ENCODE measurements at places on chromosomes 4 and X.
A peak's percentile ranks its signal among the peaks of the same experiment; 100 is the strongest.

GRCh38 chr4:169272265-169272886 is 1.6 kb upstream of the SH3RF1 start:
- DNase-seq: no peak

GRCh38 chr4:107600983-107601382 is 119.1 kb downstream of the PAPSS1 start:
- DNase-seq: no peak

GRCh38 chr4:833731-834367 is 7.9 kb upstream of the CPLX1 start:
- DNase-seq: no peak

DNA sequence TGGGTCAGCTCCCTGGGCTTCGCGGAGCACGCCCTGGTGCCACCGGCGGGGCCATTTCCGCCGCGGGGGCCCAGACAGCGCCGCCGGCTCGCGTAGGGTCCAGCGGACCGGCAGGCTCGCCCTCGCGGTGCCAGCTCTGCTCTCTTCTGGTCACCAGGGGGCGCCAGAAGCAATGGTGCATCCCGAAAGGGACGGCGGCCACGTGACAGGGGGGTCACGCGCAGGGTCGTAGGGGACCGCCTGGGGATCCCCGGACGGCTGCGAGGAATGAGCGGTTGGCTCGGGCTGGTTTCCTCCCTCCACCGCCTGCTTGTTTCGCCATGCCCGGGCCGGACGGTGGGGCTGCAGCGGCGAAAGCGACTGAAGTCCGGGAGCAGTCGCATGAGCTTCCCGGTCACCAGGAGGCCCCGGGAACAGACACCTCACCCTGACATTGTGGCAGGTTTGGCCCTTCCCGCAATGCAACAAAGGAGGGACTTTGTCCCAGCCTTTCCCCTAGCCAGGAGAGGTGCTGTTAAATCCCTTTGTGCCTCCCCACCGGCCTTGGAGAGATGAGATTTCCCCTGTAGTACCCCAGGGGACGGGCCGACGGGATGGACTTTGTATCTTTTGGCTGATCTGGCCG is 15.8 kb downstream of the ZCCHC12 start:
- peak; percentile 44 for DNase-seq

GRCh38 chrX:16999275-16999674 is 52.8 kb downstream of the REPS2 start:
- DNase-seq: no peak

GRCh38 chr4:183789657-183790056 is 115.5 kb upstream of the STOX2 start:
- no peak for DNase-seq

DNA sequence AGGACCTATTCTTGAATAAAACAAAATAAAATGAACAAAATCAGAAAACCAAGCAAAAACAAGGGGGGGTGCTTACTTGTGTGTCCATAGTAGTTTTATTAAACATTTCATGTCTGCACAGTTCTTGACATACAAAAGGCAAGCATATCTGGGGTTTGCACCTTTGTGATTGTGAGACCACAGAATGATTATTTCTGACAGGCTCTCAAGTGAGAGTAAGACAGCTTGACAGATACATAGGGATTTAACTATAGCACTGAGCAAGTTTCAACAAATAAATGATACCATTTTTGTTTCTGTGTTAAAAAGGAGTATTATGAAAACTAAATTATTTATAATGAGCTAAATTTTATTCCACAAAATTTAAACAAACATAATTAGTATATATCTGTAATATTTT is 712.0 kb upstream of the PCDH10 start:
- DNase-seq: no peak

DNA sequence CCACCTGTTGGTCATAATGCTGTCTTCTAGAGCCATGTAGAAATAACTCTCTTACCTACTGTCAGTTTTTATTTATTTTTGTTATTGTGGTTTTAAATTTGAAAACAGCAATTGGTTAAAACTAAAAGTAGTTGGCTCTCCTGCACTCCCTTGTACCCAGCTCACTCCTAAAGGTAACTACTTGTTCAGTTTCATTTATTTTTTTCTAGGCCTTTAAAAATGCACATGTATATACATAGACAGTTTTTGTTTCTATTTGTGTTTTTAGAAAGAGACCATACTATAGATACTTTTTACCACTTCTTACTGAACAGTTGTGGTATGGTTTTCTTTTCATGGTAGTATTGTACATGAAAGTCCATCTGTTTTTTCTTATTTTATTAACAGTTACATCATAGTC is 16.8 kb downstream of the SMAD1 start:
- no peak for DNase-seq

DNA sequence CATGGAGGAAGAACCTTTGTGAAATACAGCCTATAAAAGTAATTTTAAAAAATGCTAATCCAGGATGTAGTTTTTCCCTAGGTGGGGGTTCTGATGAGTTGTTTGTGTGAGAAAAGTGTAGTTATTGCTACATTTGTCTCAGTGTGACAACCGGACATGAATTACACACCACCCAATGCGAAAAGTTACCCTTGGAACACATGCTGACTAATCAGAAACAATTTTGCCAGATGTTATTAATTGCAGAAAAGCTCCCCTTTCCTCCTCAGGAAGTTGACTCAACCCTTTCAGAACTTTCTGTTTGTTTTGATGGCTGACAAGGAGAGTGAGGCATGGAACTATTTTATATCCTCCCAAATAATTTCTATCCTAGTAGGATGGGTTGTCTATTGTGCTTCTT is 38.1 kb upstream of the EDA2R start:
- DNase-seq: no peak

GRCh38 chr4:26028793-26029567 is 115.0 kb downstream of the SMIM20 start:
- peak; percentile 63 for DNase-seq

- DNase-seq: no peak
Observed at GRCh38 chrX:155718972-155719586, 106.3 kb upstream of the TMLHE start.

- DNase-seq: no peak
Observed at GRCh38 chr4:20017777-20018115, 234.0 kb upstream of the SLIT2 start.

DNA sequence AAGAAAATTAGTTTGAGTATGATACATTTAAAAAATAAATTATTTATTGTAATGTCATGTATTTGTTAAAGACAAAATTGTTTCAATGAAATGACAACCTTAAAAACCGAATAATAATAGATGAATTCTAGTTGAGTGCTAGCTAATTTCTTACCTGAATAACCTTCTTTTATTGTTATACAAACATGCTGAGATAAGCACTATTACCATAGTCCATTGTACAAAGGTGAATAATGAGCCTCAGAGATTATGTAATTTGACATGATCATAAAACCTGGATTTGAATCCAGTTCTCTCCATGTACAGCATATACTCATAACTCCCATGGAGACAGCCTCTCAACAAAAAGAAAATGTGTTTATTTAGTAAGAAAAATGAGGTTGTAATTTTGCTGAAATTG is 1512.9 kb downstream of the PCDH19 start:
- DNase-seq: no peak

GRCh38 chr4:23874536-23874901 is 15.3 kb downstream of the PPARGC1A start:
- no peak for DNase-seq

GRCh38 chr4:170248576-170248975 is 158.8 kb upstream of the AADAT start:
- no peak for DNase-seq

GRCh38 chr4:161225327-161225726 is 938.5 kb downstream of the FSTL5 start:
- no peak for DNase-seq

DNA sequence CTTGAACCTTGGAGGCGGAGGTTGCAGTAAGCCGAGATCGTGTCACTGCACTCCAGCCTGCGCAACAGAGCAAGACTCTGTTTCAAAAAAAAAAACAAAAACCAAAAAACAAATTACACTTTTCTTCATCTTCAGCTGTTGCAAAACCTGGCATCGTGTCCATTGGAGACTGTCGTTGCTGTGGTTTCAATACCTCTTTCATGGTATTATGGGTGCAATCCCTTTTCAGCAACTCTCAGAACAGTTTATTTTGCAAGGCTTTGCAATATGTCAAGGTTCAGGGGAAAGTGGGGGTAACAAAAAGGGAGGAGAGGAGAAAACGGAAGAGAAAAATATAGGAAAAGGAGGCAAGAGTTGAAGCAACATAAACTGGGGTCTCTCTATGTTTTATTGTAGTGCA is 40.8 kb downstream of the ARSD start:
- DNase-seq: no peak

- DNase-seq: no peak
Observed at GRCh38 chrX:107442914-107443527, 6.4 kb upstream of the FRMPD3 start.

- no peak for DNase-seq
Observed at GRCh38 chr4:136319789-136320464, 1212.4 kb downstream of the PCDH18 start.

GRCh38 chr4:172787111-172787510 is 381.5 kb upstream of the GALNT7 start:
- DNase-seq: no peak

Data from activated CD4-positive, alpha-beta T cell treated with anti-CD3 and anti-CD28 coated beads for 4 hours (primary cell).